Activated T-helper 2 cell treated with anti-CD3 and anti-CD28 coated beads, Interferon-gamma antibody, Interleukin-2, Interleukin-4, amounts not matched to agents 10 μg/mL and 5 μg/mL and 100 μg/mL, durations not matched to agents 14 hours and 24 hours and 36 hours (primary cell): ENCODE measurements at places on chromosomes 16 and 17. TPM values are rescaled to one million over a fixed set of nuclear protein-coding genes. Genes with fewer than 3 reads are reported as not detected.

Gene C1QTNF8
- not detected in 2 replicates for total RNA-seq

Gene UBFD1
- total RNA-seq, result 57.7 and 62.5 TPM in 2 replicates

Gene PRCD
- not detected in 2 replicates for total RNA-seq

Gene MMP28
- not detected in 2 replicates for total RNA-seq

Gene TBC1D3L
- 18.1 and 22.5 TPM in 2 replicates for total RNA-seq

DNA sequence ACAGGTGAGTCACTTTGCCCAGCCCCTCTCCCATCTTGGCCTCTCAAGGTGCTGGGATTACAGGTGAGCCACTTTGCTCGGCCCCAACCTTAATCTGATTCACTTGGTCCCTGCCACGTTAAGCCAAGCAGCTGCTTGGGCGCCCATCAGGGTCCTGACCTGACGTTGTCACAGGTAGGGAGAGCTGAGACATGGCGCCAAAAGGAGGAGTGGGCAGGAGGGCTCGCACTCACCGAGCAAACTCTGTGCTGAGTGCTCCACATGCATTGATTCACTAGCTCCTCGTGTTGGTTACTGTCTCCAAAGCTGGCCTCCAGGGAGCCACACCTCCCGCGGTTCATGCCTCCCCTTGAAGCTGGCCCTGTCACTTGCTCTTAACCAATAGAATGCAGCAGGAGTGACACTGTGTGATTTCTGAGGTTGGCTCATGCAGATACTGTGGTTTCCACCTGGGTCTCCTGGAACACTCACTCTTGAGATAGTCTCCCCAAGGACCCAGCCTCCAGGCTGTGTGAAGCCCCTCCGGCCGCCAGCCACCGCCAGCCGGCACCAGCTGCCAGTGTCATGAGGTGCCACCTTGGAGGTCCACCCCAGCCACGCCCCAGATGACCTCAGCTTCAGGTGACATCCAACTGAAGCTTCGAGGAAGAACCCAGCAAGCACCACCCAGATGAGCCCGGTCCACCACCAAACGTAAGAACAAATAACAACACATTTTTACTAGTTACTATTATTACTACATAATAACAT lies 223.0 kb downstream of the GSG1L start:
- peaks cover 5% of the 10 kb centered on the region for H3K27me3 ChIP-seq
- H3K36me3 ChIP-seq, result no peaks in the 10 kb centered on the region
- DNase-seq, result no peak
- no peak overlapping the region for H3K27ac ChIP-seq
- H3K4me1 ChIP-seq, result no peaks in the 10 kb centered on the region
- no peak overlapping the region for H3K4me3 ChIP-seq

GRCh38 chr17:623121-623520 lies 91.5 kb downstream of the VPS53 start:
- H3K4me1 ChIP-seq, result no peaks in the 10 kb centered on the region
- no peak overlapping the region for H3K4me3 ChIP-seq
- no peak for DNase-seq
- H3K36me3 ChIP-seq, result peaks cover 62% of the 10 kb centered on the region

GRCh38 chr16:3865241-3865640 lies 15.3 kb downstream of the CREBBP start:
- H3K4me3 ChIP-seq, result no peak overlapping the region
- no peak for DNase-seq
- no peak overlapping the region for H3K27ac ChIP-seq
- no peaks in the 10 kb centered on the region for H3K36me3 ChIP-seq

- no peaks in the 10 kb centered on the region for H3K27me3 ChIP-seq
- H3K36me3 ChIP-seq, result no peaks in the 10 kb centered on the region
- H3K27ac ChIP-seq, result no peak overlapping the region
These were observed 17.3 kb upstream of the WSCD1 start for GRCh38 chr17:6052926-6053325.

GRCh38 chr16:84754353-84754856 lies 54.6 kb downstream of the USP10 start:
- no peak overlapping the region for H3K27ac ChIP-seq
- peak; percentile 68 for DNase-seq
- H3K4me3 ChIP-seq, result no peak overlapping the region

- H3K27ac ChIP-seq, result peak overlapping the region; percentile 28
- no peak for DNase-seq
- peaks cover 36% of the 10 kb centered on the region for H3K36me3 ChIP-seq
- no peaks in the 10 kb centered on the region for H3K27me3 ChIP-seq
- peaks cover 33% of the 10 kb centered on the region for H3K4me1 ChIP-seq
These were observed 4.1 kb downstream of the SYNGR2 start for GRCh38 chr17:78172249-78173051.

- no peak overlapping the region for H3K4me3 ChIP-seq
- H3K27me3 ChIP-seq, result peaks cover 1% of the 10 kb centered on the region
- no peaks in the 10 kb centered on the region for H3K4me1 ChIP-seq
- no peaks in the 10 kb centered on the region for H3K36me3 ChIP-seq
- no peak overlapping the region for H3K27ac ChIP-seq
- no peak for DNase-seq
These were observed 255.9 kb downstream of the KATNIP start for GRCh38 chr16:27805828-27806351.

DNA sequence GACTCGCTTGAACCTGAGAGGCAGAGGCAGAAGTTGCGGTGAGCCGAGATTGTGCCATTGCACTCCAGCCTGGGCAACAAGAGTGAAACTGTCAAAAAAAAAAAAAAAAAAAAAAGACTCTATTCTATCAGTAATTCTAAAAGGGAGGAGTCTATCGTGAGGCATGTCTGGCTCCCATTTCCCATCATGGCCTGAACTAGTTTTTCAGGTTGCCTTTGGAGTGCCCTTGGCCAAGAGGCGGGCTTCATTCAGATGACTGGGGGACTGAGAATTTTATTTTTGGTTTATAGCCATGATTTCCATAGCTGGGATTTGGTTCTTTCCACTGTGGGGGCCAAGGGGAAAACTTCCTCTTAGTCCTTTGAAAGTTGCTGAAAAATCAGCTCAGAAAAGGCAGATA lies 3.5 kb upstream of the SNX29 start:
- peaks cover 4% of the 10 kb centered on the region for H3K36me3 ChIP-seq
- no peak overlapping the region for H3K4me3 ChIP-seq
- H3K27me3 ChIP-seq, result no peaks in the 10 kb centered on the region
- H3K4me1 ChIP-seq, result peaks cover 20% of the 10 kb centered on the region
- no peak overlapping the region for H3K27ac ChIP-seq

- no peaks in the 10 kb centered on the region for H3K36me3 ChIP-seq
- H3K4me3 ChIP-seq, result no peak overlapping the region
- no peaks in the 10 kb centered on the region for H3K27me3 ChIP-seq
- DNase-seq, result no peak
- no peak overlapping the region for H3K27ac ChIP-seq
- H3K4me1 ChIP-seq, result no peaks in the 10 kb centered on the region
These were observed 1050.7 kb upstream of the RBFOX1 start for GRCh38 chr16:6281994-6282393.

DNA sequence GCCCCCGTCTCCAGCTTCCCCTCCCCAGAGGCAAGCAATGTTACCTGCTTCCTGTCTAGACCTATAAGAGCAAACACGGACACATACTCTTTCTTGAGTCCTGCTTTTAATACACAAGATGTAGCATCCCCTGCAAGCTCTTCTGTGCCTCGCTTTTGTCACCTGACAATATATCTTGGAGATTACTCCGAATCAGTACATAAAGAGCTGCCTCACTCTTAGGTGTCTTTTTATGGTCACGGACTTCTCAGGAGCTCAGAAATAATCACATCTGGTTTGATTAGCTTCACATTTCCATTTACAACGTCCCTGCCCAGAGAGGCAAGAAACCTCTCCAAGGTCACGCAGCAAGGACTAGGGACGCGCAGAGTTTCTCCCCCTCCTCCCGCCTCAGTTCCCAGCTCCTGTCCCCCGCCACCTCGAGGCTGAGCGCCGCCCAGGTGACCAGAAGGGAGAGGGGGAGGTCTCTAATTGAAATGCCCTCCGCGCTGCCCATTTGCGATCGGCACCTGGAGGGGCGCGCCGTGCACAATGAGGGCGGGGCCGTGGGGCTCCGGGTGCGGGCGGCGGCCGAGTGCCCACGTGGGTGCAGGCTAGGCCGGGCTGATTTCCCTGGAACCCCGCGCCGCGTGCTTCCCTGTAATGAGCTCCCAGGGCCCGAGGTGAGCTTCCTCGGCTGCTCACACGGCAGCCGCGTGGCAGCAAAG lies 13.8 kb upstream of the SEZ6 start:
- DNase-seq, result no peak
- H3K4me1 ChIP-seq, result peaks cover 4% of the 10 kb centered on the region
- H3K27me3 ChIP-seq, result peaks cover 57% of the 10 kb centered on the region
- H3K27ac ChIP-seq, result no peak overlapping the region
- no peak overlapping the region for H3K4me3 ChIP-seq

GRCh38 chr17:72600934-72601333 lies 480.1 kb downstream of the SOX9 start:
- no peak overlapping the region for H3K4me3 ChIP-seq
- H3K4me1 ChIP-seq, result no peaks in the 10 kb centered on the region
- H3K36me3 ChIP-seq, result no peaks in the 10 kb centered on the region
- peaks cover 31% of the 10 kb centered on the region for H3K27me3 ChIP-seq
- DNase-seq, result no peak
- no peak overlapping the region for H3K27ac ChIP-seq

DNA sequence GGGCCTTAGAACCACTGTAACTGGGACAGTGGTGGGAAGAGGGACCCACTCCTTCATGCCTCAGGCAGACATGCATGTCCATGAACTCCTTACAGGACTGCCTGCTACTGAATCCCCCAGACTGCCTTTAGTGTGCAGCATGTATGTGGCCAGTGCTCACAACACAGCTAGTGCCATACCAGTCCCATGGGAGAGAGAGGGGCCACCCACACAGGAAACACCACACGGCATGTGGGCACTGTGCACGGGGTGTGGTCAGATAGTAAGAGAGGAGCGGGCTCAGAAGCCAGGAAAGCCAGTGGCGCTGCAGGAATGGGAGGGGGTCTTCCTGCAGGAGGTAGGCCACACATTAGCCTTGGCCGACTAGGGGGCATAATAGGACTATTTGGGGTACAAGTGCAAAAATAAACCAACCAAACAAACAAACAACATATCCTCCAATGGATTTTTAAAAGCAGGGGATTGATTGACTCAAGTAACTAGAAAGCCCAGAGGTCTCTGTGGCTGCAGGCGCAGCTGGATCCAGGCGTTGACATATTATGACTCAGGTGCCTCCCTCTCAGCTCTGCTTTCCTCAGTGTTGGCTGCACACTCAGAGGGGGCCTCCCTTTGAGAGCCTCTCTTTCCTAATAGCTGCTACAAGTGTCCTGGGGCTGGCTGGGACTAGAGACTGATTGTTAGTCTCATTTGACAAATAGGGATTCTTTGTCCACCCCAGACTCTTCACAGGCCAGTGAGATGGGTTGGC lies 104.4 kb downstream of the AMFR start:
- H3K27me3 ChIP-seq, result peaks cover 5% of the 10 kb centered on the region
- DNase-seq, result no peak
- H3K36me3 ChIP-seq, result no peaks in the 10 kb centered on the region
- H3K4me3 ChIP-seq, result no peak overlapping the region
- no peak overlapping the region for H3K27ac ChIP-seq
- peaks cover 2% of the 10 kb centered on the region for H3K4me1 ChIP-seq

GRCh38 chr17:51015145-51015558 lies 105.5 kb downstream of the SPAG9 start:
- peaks cover 7% of the 10 kb centered on the region for H3K4me1 ChIP-seq
- H3K27ac ChIP-seq, result no peak overlapping the region
- H3K36me3 ChIP-seq, result peaks cover 37% of the 10 kb centered on the region
- no peak overlapping the region for H3K4me3 ChIP-seq
- no peaks in the 10 kb centered on the region for H3K27me3 ChIP-seq

- no peaks in the 10 kb centered on the region for H3K36me3 ChIP-seq
- H3K27ac ChIP-seq, result no peak overlapping the region
- DNase-seq, result no peak
- no peaks in the 10 kb centered on the region for H3K4me1 ChIP-seq
- no peak overlapping the region for H3K4me3 ChIP-seq
- H3K27me3 ChIP-seq, result peaks cover 23% of the 10 kb centered on the region
These were observed 527 bp upstream of the CHAD start for GRCh38 chr17:50469208-50469605.

GRCh38 chr16:80716564-80717139 lies 87.7 kb downstream of the CDYL2 start:
- H3K27me3 ChIP-seq, result no peaks in the 10 kb centered on the region
- no peak overlapping the region for H3K4me3 ChIP-seq
- no peaks in the 10 kb centered on the region for H3K36me3 ChIP-seq
- H3K27ac ChIP-seq, result no peak overlapping the region

DNA sequence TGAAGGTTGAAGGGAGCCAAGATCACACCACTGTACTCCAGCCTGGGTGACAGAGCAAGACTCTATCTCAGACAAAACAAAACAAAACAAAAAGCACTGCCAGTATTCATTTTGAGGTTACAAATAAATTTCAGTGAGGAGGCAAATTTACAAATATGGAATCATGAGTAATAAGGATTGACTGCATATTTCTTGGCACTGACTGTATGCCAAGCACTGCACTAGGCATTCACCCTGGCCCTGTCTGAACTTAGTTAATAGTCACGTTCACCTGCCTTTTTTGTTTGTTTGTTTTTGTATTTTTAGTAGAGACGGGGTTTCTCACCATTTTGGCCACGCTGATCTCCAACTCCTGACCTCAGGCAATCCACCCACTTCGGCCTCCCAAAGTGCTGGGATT lies 5.1 kb downstream of the LDAF1 start:
- peaks cover 14% of the 10 kb centered on the region for H3K4me1 ChIP-seq
- no peak overlapping the region for H3K27ac ChIP-seq
- H3K27me3 ChIP-seq, result no peaks in the 10 kb centered on the region
- peaks cover 39% of the 10 kb centered on the region for H3K36me3 ChIP-seq

- peaks cover 60% of the 10 kb centered on the region for H3K4me1 ChIP-seq
- H3K36me3 ChIP-seq, result peaks cover 43% of the 10 kb centered on the region
- DNase-seq, result no peak
- peak overlapping the region; percentile 85 for H3K27ac ChIP-seq
- H3K27me3 ChIP-seq, result no peaks in the 10 kb centered on the region
These were observed 204.9 kb downstream of the PRKCA start for GRCh38 chr17:66507103-66507923.
